ENCODE measurements at places on chromosomes 2 and 18.
A peak's percentile ranks its signal among the peaks of the same experiment; 100 is the strongest.

- no peak for DNase-seq
Observed at GRCh38 chr2:28601616-28602015, 105.8 kb downstream of the PLB1 start.

DNA sequence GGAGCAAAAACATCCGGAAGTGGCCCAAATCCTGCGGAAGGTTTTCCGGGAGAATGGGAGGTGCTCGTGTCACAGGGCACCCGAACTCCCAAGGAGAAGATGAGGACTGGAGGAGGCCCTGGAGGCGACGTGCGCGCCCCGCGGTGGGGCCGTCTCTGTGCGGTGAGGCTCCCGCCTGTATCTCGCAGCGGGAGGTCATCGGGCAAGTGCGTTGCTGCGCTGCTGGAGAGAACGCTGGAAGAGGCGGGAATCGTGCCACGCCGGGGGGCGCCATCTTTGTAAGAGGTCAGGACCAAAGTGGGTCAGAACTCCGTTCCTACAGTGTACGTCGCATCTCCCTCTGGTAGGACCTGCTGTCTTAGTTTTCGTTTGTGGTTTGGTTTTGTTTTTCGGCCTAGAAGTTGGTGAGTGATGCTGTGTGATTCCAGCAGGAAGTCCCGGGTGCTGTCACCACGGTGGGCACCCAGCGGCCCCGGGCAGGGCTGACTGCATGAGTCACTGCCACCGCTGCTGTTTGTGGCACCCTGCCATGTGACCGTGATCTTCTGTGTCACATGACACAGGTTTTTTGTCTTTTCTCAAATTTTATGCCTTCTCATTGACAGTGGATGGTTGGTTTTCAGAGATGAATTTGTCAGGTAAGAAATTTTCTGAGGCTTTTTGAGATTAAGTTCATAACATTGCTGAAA lies 21.5 kb upstream of the ATP9B start:
- DNase-seq: no peak

GRCh38 chr2:85791704-85792565 lies 38.1 kb downstream of the ATOH8 start:
- no peak for DNase-seq

DNA sequence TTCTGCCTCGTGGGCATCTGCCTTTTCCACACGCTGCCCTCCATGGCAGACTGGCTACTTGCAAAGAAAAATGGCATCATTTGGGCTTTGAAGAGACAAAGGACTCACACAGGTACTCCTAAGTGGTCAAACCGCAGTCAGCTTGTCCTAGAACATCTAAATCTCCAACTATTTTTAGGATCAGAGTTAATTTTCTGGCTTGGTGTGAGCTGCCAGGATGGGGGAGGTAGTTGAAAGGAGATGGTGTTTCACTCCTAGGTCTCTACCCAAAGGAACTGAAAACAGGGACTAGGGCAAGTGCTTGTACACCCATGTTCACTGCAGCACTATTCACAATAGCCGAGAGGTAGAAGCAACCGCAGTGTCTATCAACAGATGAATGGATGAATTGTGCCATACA lies 107.9 kb upstream of the ATL2 start:
- no peak for DNase-seq

GRCh38 chr2:11541693-11542274 lies 7.9 kb downstream of the GREB1 start:
- DNase-seq: no peak

DNA sequence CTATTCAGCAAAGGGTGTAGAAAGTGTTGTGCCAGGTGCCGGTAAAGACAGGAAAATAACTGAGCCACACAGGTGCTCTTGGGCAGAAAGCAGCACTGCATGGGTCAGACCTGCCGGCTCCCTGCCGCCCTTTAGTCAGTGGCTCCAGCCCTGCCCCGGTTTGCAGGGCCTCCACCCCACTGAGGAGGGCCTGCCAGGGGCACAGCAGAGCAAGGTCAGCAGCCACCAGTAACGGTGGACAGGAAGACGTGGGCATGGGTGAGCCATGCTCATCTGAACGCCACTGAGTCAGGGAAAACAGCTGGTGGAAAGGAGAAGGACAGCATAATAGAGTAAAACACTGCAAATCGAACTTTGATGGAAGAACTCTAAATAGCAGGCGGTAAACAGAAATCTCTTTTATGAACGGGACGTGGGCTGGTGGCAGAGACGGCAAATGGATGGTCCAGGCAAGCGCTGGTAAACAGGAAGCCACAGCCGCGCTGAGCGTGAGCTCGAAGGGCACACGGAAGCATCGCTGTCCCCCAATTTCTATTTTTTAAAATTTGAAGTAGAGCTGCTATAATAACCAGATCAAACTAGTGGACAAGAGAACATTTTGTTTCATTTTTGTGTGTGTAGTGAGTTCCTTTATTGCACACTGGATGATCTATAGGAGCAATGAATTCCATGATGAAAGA lies 141.8 kb upstream of the ALKAL2 start:
- no peak for DNase-seq

GRCh38 chr18:5250603-5251002 lies 44.9 kb downstream of the ZBTB14 start:
- no peak for DNase-seq

- DNase-seq: peak; percentile 42
Observed at GRCh38 chr2:112692495-112692911, 28.3 kb upstream of the NT5DC4 start.

DNA sequence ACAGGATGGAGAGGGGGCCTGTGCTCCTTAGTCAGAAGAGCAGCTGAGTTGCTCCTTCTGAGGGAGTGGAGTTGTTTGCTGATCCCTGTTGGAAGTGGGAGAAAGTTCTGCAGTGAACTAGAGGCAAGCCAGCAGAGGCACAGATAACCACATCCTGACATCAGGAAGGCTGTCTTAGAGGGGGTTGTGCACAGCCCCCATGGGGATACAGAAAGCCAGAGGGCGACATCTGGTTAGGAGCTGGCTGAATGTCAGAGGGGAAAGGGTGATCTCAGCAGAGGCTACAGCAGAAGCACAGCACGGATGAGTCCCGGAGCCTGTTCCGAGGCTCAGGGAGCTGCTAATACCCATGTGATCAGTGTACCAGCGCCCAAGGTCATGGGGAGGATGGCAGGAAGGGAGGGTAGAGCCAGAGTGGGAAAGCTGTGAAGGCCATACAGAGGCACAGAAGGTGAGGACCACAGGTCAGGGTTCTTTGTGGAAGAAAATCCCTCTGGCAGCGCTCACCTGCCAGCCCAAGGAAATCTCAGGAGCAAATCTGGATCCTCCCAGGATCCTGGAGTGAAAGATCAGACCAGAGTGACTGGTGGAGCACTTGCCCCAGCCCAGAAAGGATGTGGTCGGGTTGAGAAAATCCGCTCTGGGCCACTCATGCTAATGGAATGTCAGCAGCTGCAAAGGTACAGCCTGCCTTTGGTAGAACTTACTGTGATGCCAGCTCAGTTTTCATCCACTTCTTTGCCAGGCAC lies 111.8 kb downstream of the STPG4 start:
- peak; percentile 69 for DNase-seq

GRCh38 chr18:48409591-48410094 lies 460 bp upstream of the ZBTB7C start:
- DNase-seq: no peak

GRCh38 chr2:47237375-47238334 lies 82.5 kb upstream of the STPG4 start:
- no peak for DNase-seq

DNA sequence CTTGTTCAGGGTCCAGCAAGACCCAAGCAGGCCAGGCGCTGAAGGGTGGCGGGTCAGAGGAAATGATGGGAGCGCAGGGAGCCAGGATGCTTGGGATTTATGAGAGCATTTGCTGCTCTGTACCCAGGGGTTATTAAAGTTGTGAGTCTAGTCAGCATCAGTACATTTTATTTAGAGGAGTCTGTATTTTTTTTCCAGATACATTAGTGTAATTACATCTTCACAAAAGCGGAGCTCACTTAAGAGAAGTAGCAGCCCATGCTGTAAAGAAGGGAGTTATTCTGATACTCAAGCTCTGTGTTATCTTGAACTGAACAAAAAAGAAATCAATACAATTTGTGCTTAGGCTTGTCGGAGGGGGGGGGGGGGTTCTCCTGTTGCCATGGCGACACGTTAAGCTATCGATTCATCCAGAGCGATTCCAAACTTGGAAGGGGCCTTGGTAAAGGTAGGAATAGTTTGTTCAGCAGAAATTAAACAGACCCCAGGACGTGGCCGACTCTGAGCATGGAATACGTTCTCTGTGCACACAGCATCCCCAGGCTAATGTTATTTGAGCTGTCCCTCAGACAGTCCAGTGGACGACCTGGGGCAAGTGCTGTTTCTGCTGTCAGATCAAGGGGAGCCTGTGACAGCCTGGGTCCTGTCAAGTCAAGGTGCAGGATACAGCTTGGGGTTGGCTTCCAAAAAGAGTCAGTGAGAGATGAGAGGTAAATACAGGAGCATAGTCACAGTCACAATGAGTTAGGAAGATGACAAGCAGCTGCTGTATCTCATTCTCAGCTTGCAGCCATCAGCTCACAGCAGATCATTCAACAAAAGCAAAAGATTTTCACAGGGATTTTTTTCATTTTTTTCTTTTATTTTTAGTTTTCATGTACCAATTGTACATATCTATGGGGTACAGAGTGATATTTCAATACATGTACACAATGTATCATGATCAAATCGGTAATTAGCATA lies 387.6 kb downstream of the DCDC2C start:
- DNase-seq: no peak

- no peak for DNase-seq
Observed at GRCh38 chr2:12110074-12110473, 363.6 kb downstream of the LPIN1 start.

GRCh38 chr2:236912326-236913120 lies 173.2 kb upstream of the COPS8 start:
- peak; percentile 36 for DNase-seq

DNA sequence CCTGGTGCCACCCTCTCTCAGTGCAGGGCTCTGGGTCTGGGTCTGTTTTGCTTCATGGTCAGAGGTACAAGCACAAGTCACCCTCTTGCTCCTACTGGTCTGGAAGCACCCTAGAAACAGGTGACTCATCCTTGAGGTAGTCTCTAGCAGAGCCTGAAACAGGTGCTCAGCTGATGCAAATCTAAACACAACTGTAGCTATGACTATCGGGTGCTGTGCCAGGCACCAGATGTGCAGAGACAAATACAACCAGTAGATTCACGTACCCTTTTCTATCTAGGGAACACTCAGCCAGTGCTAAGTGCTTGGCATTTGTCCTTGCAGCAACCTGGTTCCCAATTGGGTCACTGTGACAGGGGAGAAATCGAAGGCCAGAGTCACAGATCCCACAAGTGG lies 140.9 kb upstream of the MYCN start:
- no peak for DNase-seq

DNA sequence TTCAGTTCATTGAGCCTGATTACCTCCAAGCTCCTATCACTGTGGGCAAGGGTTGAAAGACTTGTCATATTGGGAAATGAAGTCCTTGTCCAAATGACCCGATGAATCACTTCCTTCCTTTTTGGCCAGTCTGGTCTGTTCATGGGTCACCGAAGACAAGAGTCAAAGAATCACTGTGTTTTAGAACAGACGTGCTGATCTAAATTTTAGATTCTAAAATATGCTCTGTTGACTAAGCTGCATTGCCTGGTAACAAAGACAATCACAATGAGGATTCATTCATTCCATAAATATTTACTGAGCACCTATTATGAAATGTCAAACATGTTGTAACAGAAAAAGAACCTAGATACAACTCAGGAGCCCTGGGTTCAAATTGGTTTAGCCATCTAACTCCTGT lies 99.4 kb upstream of the RND3 start:
- no peak for DNase-seq

- no peak for DNase-seq
Observed at GRCh38 chr18:30862900-30863299, 179.6 kb downstream of the DSC3 start.

- no peak for DNase-seq
Observed at GRCh38 chr2:121611730-121612705, 37.2 kb downstream of the CLASP1 start.

GRCh38 chr2:174176898-174177297 lies 71.4 kb downstream of the OLA1 start:
- no peak for DNase-seq

DNA sequence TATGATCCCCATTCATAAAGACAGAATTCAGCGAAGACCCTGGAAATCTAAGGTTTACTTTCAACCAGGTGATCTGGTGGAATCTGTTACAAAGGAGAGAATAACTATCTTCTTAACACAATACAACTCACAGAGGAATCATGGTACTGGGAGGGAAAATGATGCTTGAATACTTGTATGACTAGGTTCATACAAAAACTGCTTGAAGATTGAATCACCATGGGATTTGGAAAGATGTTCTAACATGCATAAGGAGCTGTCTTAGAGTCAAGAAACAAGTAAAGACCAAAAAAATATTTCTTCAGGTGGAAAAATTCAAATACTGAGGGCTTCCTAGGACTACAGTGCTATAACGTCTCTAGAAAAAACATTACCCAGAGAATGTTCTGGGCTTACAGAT lies 32.2 kb downstream of the COL5A2 start:
- DNase-seq: no peak

DNA sequence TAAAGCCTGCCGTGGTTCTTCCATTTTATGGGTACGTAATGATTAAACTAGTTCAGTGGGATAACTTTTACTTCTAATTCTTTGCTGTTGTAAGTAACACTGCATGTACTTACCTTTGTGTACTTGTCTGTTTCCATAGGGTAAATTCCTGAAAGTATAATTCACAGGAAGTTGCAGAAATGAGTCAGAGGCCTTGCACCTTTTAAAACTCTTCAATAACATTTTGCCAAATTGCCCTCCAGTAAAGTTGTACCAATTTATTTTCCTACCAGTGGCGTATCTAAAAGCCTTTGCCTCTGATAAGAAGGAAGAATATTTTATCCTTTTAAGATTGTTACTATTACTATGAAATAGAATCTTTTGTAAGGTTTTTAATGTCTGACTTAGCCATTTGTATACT lies 65.1 kb downstream of the CAB39 start:
- no peak for DNase-seq

GRCh38 chr18:8696749-8697211 lies 8.6 kb upstream of the MTCL1 start:
- DNase-seq: peak; percentile 87

DNA sequence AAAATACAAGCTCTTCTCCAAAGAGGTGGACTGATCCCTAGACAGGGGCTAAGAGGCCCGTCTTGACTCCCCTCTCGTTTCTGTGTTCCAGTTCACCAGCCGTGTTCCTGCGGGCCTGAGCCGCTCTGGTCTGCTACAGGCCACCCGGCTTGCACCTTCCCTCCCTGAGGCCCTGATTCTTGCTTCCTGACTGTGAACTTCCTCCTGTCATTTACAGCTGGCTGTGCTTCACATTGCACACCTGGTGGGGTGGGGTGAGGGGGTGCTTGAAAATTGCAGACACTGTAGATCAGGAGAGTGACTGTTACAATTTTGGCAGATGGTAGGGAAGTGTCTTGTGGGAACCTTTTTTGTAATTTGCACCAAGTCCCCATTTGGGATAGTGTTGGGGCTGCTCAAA lies 64.4 kb downstream of the TSN start:
- no peak for DNase-seq

DNA sequence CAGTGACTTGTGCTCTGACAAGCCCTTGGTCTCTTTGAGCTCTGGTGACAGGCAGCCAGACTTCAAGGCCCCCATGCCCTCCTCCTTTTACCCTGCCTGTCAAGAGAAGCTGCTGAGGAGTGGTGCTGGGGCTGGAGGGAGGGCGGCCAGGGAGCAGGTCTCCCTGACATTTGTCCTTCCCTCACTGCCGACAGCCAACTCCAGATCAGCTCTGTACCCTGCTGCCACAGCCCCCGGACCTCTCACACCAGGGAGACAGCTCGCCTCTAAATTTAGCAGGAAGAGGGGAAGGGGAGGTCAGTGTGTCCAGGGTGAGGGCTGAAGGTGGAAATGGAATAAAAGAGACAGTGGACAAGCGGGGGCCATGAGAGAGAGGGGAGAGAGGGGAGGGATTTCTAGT lies 155.8 kb downstream of the TDRD15 start:
- no peak for DNase-seq

- no peak for DNase-seq
Observed at GRCh38 chr2:205835923-205836322, 153.6 kb downstream of the NRP2 start.
